ENCODE measurements at places on chromosomes 6 and 20. TPM values are rescaled to one million over a fixed set of nuclear protein-coding genes. Genes with fewer than 3 reads are reported as not detected.

DNA sequence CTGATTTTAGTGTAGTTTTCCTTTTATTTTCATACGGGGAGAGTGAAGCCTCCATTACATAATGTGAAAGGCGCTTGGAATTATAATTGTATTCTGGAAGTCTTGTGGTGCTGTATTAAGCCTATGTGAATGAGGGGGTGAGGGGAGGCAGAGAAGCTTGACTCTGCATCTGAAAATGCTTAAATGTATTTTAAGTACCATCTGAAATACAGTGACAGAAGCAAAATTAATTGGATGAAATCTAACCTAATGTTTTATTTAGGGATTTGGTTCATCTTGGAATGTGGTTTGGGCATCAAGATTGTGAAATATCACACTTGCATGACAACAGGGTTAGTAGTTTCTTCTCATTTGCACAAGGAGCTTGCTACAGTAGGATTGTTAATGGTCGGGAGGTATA is 41.2 kb downstream of the TMEM200A start:
- H3K36me3 ChIP-seq: no peaks in the 10 kb centered on the region
- DNase-seq: no peak
- no peak overlapping the region for H3K4me3 ChIP-seq
- H3K27me3 ChIP-seq: no peaks in the 10 kb centered on the region
- H3K27ac ChIP-seq: no peak overlapping the region

- peaks cover 36% of the 10 kb centered on the region for H3K4me1 ChIP-seq
- peak overlapping the region; percentile 77 for H3K4me3 ChIP-seq
- DNase-seq: no peak
Observed at GRCh38 chr20:58893355-58894120, 41.0 kb downstream of the GNAS start.

- no peaks in the 10 kb centered on the region for H3K36me3 ChIP-seq
- H3K4me3 ChIP-seq: no peak overlapping the region
- H3K4me1 ChIP-seq: no peaks in the 10 kb centered on the region
Observed at GRCh38 chr6:132749111-132749510, 8.6 kb downstream of the VNN2 start.

DNA sequence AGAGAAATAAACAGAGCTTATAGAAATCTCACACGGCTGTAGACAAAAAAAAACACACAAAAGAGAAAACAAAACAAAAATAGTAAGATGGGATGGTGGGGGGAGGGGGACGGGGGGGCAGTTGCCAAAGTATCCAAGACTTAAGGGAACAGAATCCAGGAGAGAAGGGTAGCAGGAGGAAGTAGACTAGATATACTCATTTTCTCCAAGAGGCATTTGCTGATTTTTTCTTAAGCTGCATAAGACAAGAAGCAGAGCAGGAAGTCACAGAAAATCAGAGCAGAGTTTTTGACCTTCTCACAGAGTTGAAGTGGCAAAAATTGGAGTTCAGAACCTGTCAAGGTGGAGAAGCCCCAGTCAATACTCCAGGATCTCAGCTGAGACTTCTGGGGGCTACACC is 237.7 kb downstream of the HIVEP2 start:
- no peak overlapping the region for H3K4me3 ChIP-seq
- H3K36me3 ChIP-seq: no peaks in the 10 kb centered on the region
- H3K27me3 ChIP-seq: no peaks in the 10 kb centered on the region
- DNase-seq: no peak
- no peak overlapping the region for H3K27ac ChIP-seq

CD24 gene
- 57.4 TPM for total RNA-seq

ELOVL4 gene
- 0.41 TPM for total RNA-seq

MOCS1 gene
- total RNA-seq: 0.98 TPM

UBR2 gene
- 19.1 TPM for total RNA-seq

DEFB124 gene
- total RNA-seq: not detected
